Activated CD4-positive, alpha-beta T cell treated with anti-CD3 and anti-CD28 coated beads, Interleukin-10, Interleukin-2, amounts not matched to agents 100 ng/mL and 50 ng/mL, durations not matched to agents 16 hours and 8 hours (primary cell): ENCODE measurements at places on chromosomes 12 and 14.

GRCh38 chr12:125453751-125454150, 388.5 kb downstream of the AACS start:
- no peak for DNase-seq

GRCh38 chr14:64082837-64083236, 211.3 kb downstream of the ESR2 start:
- DNase-seq = no peak

GRCh38 chr12:105733579-105733978, 403.1 kb downstream of the C12orf75 start:
- no peak for DNase-seq

GRCh38 chr12:88753066-88753465, 172.8 kb upstream of the KITLG start:
- DNase-seq = no peak

DNA sequence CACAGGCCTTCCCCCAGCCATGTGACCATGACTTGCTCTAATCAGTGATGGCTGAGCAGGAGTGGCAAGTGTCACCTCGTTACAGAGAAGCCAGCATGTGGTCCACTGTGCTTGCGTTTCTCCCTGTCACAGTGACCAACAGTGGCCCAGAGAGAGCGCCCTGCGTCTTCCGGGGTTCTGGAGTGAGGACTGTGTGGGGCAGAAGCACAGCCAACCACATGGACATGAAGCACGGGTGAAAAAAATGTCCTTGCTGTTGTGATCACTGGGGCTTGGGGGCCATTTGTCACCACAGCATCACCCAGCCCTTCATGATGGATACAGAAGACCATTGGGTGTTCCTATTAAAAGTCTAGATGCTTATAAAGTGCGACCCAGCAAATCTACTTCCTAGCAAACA, 174.6 kb upstream of the C14orf180 start:
- no peak for DNase-seq

- DNase-seq = no peak
These were observed 2.3 kb downstream of the LHX5 start for GRCh38 chr12:113469224-113469948.

GRCh38 chr12:25723336-25723735, 170.3 kb upstream of the LMNTD1 start:
- no peak for DNase-seq

DNA sequence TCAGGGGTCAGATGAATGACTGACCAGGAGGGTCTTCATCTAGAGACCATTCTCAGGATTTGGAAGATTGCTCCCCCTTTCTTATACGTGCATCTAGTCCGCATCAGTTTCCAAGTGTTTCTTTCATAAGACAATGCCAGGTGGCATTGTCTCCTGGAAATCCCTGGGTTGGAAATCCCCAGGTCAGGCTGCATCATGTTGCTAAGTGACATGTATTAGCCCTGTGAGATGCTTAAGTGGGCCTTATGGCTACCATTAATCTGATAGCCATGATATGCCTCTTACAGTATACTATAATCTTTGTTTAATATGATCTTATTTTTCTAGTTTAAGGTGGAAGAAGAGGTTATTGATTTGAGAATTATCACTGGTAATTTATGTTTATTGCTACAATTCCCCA, 92.8 kb downstream of the DIO3 start:
- no peak for DNase-seq

- DNase-seq = peak; percentile 39
These were observed 7.5 kb downstream of the NUBPL start for GRCh38 chr14:31568671-31569070.

GRCh38 chr12:65022960-65023359, 98.1 kb downstream of the WIF1 start:
- DNase-seq = no peak

- DNase-seq = no peak
These were observed 17.8 kb downstream of the PITPNM2 start for GRCh38 chr12:123132951-123133619.

GRCh38 chr14:106848330-106849121, 1322.1 kb downstream of the TMEM121 start:
- DNase-seq = peak; percentile 42

- DNase-seq = no peak
These were observed 146.3 kb downstream of the PLCZ1 start for GRCh38 chr12:18591473-18591872.

DNA sequence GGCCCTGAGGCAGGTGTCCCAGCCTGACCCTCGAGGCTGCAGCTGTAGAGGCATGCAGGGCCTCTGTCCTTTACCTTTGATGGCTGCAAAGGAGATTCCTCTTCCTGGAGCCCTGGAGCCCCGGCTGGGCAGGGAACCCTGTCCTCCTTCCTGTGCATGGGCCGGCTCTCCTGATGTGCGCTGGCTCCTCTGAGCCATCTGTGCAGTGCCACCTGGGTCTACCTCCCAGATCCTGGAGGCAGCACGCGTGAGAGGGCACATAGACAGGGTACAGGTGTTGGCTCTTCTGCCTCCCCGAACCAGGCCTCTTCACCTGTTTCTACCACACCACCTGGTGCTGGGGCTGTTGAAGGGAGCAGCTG, 115.1 kb downstream of the BEGAIN start:
- DNase-seq = no peak

DNA sequence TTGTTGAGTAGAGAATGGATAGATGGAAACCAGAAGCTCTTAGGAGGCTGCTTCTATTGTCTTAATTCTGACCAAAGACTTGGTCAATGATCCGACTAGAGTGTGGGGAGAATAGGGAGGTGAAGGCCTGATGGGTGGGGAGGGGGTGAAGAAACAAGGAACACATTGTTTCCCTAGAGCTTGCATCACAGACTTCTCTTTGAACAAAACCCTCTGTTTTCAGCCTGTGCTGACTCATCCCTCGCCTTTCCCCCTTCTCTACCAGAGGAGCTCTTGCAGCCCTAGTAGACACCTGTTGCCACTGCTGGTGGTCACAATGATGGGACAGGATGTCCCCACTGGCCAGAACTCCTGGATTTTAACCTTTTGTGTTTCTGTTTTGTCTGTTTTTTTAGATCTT, 46.8 kb upstream of the CISTR start:
- DNase-seq = no peak

DNA sequence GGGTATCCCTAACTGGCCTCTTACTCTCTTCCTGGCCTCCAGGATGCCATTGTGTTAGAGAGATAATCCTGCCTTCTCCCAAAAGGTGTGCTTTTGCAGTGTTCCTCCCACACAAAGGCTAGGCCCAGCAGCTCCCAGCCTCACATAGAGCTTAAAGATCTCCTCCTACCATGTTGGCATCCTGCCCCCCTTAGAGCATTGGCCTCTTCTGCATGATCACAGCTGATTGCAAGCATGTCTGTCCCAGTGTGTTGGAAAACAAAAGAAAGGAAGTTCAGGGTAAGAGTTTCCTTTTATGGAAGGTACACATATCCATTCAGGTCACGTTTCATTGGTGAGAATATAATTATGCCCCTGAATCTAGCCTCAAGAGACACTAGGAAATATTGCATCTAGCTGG, 405.4 kb downstream of the TMTC2 start:
- DNase-seq = no peak

DNA sequence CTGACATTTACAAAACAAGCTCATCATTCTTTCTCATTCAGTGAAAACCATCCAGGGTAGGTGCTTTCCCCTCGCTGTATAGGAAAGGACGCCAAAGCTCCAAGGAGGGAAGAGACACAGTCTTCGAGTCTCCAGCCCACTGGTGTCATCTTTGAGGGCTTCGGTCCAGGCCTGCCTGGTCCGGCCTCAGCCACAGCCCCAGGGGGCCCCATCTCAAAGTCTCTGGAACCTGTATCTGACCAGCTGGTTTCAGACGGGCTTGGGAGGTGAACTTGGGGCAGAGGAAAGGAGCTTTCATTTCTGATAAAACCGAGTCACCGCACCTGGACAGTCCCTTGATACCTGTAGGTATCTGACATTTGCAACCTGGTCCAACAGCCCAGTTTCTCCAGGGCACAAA, 229.5 kb upstream of the RTL1 start:
- DNase-seq = no peak

DNA sequence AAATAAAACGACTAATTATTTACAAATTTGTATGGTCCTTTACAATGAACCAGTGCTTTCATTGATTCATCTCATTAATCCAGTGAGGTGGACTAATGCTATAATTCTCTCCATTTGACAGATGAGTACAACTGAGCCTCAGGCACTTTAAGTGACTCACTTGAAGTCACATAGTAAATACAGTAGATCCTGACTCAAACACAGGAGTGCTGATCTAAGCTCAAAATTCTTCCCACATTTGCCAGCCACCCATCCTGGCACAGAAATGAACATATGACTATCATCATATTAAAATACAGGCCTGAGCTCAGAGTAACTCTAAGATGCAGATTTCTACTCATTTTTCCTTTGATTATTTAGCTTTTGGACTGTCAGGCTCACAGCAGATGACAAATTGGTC, 30.6 kb downstream of the SLC16A7 start:
- DNase-seq = peak; percentile 39

DNA sequence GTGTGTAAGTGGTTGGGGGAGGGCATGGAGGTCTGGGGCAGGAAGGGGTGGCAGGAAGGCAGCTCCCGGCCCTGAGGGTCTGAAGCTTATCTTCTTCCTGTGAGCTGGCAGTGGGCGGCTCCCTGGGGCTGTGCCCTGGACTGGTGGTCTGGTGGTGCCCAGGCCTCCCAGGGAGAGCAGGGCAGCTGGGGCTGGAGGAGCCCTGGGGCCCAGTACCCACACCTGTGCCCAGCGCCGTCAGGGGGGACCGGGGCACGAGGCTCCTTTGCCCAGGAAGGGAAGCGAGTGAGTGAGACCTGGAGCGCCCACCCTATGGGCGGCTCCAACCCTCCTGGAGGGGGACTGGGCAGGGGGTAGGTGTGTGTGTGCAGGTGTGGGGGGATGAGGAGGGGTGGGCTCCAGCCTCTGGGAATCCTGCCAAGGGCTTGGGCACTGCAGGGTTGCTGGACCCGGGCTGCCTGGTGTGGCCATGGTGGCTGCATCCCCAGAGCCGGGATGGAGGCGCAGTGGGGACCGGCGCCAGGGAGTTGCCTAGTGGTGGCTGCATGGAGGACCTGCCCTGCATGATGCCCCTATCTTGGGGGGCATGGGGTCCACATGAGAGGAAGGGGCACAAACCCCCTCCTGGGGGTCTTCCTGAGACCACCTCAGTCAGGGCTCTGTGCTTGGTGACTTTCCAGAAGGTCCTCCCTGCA, 353.6 kb downstream of the TMEM121 start:
- no peak for DNase-seq

DNA sequence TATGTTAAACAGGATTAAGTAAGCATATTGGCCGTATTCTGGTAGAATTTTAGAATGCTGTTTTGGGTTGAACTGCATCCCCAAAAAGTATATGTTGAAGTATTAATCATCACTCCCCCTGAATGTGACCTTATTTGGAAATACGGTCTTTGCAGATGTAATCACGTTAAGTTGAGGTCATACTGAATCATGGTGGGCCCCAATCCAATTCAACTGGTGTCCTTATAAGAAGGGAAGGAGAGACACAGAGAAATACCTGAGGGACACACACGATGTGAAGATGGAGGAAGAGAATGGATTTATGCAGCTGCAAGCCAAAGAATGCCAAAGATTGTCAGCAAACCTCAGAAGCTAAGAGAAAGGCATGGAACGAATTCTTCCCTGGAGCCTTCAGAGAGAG, 268.6 kb downstream of the ITPR2 start:
- no peak for DNase-seq

DNA sequence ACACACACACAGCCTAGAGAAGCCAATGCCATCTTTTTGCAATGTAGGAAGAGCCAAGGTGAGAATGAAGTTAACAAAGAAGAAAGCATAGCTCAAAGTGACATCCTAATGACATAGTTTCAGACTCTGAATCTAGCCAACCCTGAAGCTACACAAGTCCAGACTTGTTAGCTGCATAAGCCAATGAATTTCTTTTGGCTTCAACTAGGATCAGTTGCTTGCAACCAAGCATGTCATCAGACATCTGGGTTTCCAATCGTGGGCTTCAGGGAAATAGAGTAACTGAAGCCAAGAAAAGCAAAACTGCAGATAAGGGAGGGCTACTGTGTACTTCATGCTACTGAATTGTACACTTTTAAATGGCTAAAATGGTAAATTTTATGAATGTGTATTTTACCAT, 4.4 kb upstream of the GPHN start:
- DNase-seq = no peak

DNA sequence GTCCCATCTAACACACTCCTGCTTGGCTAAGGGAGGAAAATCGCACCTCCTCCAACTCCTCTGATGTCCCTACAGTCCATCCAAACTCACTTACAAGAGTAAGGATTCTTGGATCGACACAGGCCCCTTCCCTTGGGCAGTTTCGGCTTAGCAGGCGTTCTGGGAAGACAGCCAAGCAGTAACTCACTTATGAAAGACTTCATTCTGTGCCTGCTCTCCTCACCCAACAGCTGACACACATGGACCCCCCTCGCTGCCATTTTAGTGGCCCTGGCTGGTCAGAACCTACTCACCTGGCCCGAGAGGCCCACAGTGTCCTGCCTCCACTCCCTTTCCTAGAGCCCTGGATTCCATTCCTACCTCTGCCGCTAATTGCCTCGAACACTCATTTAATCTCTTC, 52.3 kb upstream of the BCL2L14 start:
- DNase-seq = no peak

DNA sequence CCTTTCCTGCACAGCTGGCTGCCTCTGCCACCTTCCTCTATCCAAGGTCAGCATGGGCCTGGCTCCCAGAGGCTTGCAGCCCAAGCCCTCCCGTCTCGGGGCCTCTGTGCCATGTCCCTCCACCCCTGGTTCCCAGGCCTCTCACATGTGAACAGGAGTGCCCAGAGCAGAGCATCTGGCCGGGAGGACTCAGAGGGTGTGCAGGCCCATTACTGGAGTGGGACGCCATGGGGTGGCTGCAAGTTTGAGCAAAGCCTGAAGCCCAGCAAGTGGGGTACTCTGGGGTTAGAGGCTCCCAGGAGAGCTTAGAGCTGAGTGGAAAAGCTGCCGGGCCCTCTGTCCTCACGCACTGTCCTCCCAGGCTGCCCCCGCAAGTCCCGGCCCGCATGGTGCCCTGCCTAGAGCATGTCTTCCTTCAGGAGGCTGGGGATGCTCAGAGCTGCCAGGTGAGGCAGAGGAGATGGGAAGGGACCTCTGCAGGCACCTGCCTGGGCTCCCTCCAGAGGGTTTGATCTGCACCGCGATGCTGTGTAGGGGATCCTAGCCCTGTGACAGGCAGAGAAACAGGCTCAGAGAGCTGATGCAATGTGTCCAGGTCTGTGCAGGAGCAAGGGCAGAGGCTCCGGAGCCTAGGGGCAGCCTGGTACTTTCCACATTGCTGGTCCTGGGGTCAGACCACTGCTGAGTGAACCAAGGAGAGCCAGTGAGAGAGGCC, 39.8 kb downstream of the DIO3 start:
- no peak for DNase-seq

GRCh38 chr14:79841433-79841832, 369.9 kb downstream of the DIO2 start:
- DNase-seq = no peak

DNA sequence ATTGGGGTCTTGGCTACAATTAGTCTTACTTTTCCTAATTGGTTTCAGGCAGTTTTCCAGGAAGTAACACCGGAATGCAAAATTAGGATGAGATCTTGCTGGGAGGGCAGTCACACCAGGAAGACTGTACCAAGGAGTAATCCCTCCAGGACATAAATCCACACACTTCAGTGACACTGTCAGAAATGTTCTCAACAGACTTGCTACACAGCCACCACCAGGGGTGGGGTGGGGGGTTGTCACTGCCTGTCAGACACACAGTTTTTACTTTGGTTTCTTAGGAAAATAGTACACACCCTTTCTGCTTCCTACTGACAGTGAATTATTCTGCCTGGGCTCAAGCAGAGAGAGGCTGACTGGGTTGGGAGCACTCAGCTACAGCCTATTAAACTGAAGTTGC, 102.9 kb upstream of the CCDC196 start:
- DNase-seq = no peak
